Fibroblast of the aortic adventitia (primary cell): ENCODE measurements at places on chromosomes 4 and X. TPM values are rescaled to one million over a fixed set of nuclear protein-coding genes. Genes with fewer than 3 reads are reported as not detected.

The IL3RA gene
- total RNA-seq = 0.09 TPM in 1 of 2 replicates, not detected in the other

DNA sequence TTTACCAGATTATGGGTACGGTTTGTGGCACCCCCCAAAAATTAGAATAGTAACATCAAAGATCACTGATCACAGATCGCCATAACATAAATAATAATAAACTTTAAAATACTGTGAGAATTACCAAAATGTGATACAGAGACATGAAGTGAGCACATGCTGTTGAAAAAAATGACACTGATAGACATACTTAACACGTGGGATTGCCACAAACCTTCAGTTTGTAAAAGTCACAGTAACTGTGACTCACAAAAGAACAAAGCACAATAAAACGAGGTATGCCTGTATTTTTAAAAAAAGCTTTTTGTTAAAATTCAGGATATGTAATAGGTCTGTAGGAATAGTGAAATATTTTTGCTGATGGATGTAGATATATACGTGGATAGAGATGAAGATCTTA is 93.4 kb downstream of the TET2 start:
- no peak for DNase-seq

DNA sequence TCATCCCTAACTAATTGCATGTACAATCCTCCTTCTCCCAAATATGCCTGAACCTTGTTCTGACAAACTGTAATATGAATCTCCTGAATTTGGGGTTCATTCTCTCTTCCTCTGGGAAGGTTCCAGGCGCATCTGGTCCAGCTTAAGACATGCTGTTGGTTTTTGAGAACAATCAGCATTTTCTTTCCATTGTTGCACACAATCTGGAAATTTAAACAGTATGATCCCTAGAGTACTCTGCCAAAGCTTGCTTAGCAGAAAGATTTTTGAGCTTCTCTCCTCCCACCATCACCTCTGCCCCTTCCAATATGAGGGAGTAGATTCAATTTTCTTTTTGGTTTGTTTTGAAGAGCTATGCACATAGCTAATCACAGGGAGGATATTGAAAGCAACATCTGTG is 50.1 kb downstream of the SRPX start:
- DNase-seq = no peak

GRCh38 chr4:1511441-1512041 is 105.3 kb upstream of the NKX1-1 start:
- DNase-seq = peak; percentile 19

The CCKAR gene
- total RNA-seq = 3.1 TPM in 1 of 2 replicates, not detected in the other

The MAGEA11 gene
- not detected in 2 replicates for total RNA-seq

GRCh38 chrX:155995321-155995875 is 2.1 kb upstream of the IL9R start:
- no peak for DNase-seq

GRCh38 chrX:40471965-40472648 is 108.7 kb upstream of the ATP6AP2 start:
- peak; percentile 60 for DNase-seq

DNA sequence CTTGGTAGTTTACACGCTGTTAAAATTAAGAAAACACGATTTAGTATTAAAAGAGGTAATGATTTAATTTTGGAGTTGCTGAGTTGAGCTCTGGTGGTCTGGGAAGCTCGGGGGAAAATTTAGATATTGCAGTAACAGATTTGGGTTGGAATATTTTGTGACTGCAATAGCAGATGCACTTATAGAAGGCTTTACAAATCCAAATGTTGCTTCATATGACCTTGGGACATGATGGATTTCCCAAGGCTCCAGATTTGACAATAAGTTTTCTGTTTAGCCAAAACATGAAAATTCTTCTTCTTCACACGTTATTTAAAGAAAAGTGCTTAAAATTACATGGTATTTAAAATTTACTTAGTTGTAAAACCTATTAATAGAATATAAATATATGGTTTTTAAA is 302.0 kb downstream of the SPRY1 start:
- DNase-seq = no peak

DNA sequence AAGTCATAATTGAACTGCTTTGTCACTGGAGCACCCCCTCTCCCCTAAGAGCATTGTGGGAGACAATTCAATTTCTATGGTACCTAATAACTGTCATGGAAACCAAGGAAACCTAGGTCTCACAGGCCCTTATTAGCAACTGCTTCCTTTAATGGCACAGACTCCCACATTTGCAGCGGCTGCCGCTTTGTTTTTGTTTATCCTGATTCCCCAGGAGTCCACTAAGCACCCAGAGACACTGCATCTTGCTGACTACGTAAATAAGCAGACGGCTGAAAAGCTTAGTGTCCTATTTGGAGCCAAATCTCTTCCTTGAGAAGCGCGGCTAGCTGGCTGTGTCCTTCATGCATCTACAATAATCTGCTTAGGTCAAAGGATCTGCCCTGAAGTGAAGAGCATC is 494.4 kb downstream of the TMA16 start:
- DNase-seq = no peak

GRCh38 chr4:165540206-165540830 is 161.5 kb downstream of the CPE start:
- DNase-seq = no peak

DNA sequence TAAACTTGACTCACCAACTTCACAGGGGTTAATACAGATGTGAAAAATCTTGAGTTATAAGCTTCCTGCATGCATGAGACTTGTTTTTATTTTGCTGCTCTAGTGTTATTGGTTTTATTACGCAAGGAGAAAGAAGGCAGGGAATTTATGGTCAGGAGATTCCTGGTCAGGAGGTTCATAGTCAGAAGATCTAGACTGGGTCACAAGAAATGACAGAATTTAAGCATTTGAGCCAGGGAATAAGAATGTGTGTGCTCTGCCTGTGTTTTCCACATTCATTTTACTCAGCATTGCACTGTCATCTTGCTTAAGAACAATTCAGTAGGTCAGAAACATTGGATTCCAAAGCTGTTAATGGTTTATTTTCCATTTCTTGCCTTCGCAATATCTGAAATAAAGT is 2522.1 kb downstream of the ARAP2 start:
- DNase-seq = peak; percentile 63

DNA sequence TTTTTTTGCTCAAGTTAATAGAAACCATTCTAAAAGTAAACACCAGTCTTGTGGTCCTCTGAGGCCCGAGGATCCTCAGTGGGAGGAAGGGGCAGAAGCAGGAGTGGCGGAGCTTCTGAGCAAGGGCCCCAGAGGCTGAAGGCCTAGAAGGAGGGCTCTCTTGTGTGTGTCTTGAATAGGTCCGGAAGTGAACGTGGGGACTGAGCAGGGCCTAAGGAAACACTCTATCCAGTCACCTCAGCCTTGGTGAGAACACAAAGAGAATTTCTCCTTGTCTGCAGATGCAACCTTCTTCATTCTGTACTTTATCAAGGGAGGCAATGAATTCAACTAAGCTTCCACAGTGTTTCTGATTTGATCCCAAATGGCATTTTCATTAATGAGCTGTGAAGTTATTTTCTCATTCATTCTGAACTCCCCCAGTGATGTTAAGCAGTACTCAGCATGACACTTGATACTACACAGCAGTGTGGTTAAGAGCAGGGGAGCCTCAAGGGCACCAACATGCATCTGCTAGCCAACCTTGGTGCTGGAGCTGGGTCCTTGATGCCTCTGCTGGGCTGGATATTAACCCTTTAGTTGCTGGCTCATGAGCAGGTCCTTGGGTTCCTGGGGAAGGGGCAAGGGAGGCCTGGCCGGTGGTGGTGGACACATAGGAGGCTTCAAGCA is 64.7 kb downstream of the RBM47 start:
- no peak for DNase-seq

DNA sequence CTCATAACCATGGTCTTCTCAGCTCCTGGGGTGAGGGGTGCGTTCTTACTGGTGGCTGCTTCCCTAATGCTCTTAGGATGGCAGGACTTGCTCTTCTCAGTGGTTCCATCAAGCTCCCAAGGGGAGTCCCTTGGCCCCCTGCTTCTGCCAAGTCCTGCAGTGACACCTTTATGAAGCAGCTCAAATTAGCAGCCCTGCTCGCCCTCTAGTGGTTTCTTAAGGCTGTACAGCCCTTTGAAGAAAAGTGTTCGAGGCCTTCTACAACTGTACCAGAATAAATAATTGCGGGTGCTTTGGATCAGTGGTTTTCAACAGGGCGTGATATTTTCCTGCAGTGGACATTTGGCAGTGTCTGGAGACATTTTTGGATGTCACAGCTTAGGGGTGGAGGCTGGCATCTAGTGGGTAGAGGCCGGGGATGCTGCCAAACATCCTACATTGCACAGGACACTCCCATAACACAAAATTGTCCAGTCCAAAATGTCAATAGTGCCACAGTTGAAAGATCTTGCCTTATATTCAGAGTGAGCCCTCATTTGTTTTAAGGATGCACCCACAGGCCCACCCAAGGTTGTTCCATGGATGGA is 204.7 kb upstream of the S100G start:
- DNase-seq = peak; percentile 33

DNA sequence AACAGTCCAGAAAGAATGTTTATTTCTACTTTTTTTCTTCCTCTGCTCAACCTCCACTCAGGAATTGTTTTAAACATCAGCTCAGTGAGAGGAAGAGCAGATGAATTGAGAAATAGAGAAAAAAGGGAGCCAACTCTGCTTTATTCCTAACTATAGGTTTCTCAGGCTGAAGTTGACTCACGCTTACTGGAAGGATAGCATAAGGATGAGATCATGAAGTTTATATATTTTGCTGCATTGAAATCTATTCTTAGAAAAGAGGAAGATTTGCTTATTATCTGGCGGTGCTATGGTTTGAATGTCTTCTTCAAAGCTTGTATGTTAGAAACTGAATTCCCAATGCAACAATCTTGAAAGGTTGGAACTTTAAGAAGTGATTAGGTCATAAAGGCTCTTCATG is 1673.4 kb upstream of the PCDH7 start:
- DNase-seq = peak; percentile 60
